ENCODE measurements at places on chromosomes 11 and 22.
A peak's percentile ranks its signal among the peaks of the same experiment; 100 is the strongest.

- no peak for DNase-seq
These were observed 2.9 kb downstream of the PANX2 start for GRCh38 chr22:50173311-50173982.

DNA sequence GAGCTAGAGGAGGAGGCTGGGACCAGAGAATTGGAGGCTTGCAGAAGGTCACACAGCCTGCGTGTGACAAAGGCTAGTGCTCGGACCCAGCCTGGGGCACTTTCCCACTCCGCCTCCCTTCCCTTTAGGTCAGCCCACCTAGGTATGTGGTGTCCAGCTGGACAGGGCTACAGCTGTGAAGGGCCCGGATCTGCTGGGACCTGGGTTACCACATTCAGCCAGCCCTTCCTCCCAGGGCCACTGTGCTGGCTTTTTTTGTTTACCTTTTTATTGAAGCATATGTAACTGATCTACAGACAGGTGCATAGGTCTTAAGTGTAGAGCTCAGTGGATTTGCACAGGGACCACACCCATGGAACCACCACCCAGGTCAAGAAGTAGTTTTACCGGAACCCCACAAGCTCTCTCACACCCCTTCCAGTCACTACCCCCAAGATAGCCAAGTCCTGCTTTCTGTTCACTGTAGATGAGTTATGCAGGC lies 8.7 kb downstream of the CAPN5 start:
- no peak for DNase-seq

- no peak for DNase-seq
These were observed 120.8 kb downstream of the CTTN start for GRCh38 chr11:70519117-70519516.

GRCh38 chr22:49850021-49850911 lies 3.4 kb upstream of the ZBED4 start:
- DNase-seq: no peak

DNA sequence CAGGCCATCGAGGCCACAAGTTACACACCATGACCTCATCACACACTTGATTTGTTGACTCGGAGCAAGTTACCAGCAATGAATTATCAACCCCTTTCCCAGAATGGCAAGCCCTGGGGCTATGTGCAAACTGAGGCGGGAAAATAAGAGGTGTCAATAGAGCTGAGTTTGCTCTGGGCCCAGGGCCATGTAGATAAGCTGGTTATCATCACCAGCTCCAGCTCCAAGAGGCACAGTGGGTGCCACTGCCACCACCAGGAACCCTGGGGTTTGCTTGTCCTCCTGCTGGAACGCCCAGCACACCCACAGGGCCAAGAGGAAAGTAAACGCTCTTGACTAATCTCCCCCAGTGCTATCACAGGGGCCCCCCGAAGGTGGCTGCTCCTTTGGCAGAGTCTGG lies 13.0 kb upstream of the VPS37C start:
- DNase-seq: no peak

- no peak for DNase-seq
These were observed 2.5 kb downstream of the IL17REL start for GRCh38 chr22:50009765-50010675.

GRCh38 chr11:131859538-131860210 lies 489.3 kb downstream of the NTM start:
- no peak for DNase-seq

GRCh38 chr22:22848364-22848866 lies 39.2 kb upstream of the IGLL5 start:
- DNase-seq: peak; percentile 82

- DNase-seq: peak; percentile 70
These were observed 25.2 kb downstream of the FLRT1 start for GRCh38 chr11:64060861-64061444.

DNA sequence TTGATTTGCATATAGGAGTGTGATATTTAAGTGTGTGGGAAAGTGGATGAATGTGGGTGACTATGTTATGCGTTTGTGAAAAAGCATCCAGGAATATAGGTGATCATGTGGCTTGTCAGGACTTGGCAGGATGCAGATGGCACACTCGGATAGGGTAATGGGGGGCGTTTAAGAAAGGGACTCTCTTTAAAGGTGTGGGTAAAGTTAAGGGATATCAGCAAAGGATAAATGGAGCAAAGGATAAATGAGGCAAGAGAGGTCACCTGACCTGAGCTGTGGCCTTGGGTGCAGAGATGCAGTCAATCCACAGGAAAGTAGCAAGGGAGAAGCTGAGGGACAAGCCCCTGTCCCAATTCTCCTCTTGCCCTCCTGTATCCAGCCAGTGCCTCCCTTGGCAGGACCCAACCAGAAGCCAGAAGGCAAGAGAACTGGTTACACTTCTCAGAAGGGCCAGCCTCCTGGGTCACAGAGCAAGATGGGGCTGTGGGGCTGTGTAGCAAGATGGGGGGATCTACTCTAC lies 47.5 kb upstream of the GRAMD1B start:
- no peak for DNase-seq

DNA sequence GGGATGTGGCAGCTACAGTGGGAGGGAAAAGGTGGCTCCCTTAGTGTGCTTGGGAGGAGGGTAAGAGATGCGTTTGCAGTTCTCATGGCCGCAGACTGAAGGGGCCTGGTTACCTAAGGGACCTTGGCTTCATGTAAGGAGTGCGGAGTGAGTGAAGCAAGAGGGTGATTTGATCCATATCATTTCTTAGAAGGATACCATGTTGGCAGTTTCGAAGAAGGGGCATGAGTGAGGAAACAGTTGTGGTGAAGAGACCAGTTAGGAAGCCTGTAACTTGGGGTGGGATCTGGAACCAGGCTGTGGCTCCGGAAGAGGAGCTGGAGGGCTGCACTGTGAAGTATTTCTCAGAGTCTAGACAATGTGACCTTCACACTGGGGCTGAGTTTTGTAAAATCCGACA lies 45.0 kb downstream of the ST3GAL4 start:
- DNase-seq: no peak

- no peak for DNase-seq
These were observed 29.0 kb upstream of the TOLLIP start for GRCh38 chr11:1338201-1339065.

DNA sequence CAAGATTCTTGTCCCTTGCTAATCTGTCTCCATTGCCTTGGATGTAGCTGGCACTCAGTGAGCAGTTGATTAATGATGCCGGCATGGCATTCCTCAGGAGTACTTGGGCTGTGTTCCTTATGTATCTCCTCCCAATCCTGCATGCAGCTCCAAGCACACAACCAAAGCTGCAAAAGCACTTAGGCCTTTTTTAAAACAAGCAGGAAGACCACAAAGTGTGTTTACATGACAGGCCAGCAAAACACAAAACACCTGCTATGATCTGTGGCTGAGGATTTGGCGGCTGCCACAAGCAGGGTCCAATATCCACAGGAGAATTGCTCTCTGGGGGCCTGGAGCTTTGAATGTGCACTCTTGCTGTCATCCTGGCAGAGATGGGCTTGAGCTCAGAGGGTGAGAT lies 8.9 kb downstream of the ABTB2 start:
- DNase-seq: no peak

- DNase-seq: no peak
These were observed 13.7 kb downstream of the PRR5L start for GRCh38 chr11:36309779-36310178.

DNA sequence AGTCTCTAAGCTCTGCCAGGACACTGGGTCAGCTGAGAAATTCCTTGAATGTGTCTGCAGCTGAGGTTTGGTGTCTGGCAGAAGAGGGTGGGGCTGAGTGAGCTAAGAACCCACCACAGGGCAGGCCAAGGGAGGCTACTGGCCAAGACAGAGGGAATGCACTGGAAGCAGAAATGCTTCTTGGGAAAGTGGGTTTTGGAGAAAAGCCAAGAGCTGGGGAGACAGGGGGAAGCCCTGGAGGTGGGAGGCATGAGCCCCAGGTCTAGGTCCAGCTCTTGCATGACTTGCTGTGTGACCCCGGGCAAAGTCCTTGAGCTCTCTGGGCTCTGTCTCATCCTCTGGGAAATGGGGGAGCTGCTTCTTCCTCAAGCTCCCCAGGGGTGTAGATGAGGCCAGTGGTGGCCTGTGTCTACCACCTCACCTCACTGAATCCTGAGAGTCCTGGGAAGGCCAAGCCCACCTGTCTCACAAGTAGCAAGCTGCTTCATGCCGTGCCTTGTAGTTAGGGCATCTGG lies 2.3 kb downstream of the MMP11 start:
- DNase-seq: peak; percentile 77

GRCh38 chr11:65425105-65425970 lies 2.7 kb downstream of the NEAT1 start:
- DNase-seq: no peak

DNA sequence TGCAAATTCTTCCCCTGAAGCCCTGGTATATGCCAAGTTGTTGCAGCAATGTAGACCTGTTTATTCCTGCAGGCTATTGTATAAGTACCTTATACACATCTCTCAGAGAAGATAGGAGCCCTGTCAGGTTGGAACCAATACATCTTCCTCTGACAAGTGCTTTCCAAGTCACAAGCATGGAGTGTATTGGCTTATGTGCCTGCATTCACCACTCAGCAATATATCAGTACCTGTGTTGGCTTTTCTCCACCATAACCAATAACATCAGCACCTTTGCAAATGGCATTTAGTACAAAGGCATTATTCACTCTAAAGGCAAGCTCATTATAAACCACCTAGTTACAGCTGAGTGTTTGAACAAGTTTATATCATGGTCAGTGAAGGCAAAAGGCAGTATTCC lies 611.7 kb upstream of the CNTN5 start:
- no peak for DNase-seq

DNA sequence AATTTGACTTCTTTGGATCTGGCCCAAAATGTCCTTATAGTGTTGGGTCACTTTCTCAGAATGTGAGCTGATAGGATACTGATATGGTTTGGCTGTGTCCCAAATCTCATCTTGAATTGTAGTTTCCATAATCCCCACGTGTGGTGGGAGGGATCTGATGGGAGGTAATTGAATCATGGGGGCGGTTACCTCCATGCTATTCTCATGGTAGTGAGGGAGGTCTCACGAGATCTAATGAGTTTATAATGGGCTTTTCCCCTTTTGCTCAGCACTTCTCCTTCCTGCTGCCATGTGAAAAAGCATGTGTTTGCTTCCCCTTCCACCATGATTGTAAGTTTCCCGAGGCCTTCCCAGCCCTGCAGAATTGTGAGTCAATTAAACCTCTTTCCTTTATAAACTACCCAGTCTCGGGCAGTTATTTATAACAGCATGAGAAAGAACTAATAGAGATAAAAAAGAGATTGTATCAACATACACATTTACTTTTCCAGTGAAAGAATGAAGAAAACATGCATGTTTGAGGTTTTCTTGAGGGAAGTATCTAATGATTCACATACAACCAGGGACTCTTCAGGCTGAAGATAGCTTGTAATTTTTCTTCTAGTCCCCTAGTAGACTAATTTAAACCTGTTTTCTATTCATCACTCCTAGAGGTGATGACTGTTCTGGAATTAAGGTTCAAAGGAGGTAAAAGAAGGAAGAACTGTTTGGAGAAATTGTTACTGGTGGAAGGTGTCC lies 17.3 kb upstream of the CSTF3 start:
- no peak for DNase-seq

- DNase-seq: no peak
These were observed 48.1 kb downstream of the NXPE1 start for GRCh38 chr11:114511538-114511937.

GRCh38 chr11:12193515-12194336 lies 83.3 kb downstream of the MICAL2 start:
- DNase-seq: no peak

DNA sequence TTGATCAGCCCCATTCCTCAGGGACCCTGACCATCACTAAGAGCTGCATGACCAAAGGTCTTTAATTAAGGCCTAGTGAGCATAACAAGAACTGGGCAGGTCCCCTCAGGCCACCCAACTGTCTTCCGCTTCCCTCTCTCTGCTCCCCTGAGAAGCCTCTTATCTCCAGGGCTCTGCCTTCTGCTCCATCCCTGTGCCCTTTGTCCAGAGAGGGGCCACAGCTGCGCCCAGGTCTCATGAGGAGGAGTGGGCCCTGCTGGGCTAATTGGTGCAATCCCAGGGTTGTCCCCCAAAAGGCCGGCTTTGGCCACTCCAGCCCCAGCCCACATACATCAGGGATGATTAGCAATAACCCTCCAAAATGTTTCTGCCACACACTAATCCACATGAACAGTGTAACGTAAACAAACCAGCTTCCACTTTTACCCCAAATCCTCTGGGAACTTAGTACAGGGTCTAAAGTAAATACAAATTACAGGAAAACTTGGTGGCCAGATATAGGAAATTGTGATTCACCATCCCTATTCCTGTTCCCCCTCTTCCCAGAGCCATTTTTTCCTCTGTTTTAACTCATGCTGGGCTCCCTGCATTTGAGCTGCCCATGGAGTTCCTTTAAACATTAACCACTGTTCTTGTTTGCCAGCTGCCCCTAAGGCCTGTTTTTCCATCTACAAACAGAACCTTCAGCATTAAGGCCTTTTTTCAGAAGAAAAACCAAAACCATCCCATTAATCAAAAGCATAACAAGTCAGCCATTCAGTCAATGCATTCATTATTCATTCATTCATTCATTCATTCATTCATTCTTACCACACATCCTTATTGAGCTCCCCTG lies 34.6 kb upstream of the CAVIN3 start:
- no peak for DNase-seq

- no peak for DNase-seq
These were observed 20.4 kb upstream of the UPB1 start for GRCh38 chr22:24474649-24475255.

DNA sequence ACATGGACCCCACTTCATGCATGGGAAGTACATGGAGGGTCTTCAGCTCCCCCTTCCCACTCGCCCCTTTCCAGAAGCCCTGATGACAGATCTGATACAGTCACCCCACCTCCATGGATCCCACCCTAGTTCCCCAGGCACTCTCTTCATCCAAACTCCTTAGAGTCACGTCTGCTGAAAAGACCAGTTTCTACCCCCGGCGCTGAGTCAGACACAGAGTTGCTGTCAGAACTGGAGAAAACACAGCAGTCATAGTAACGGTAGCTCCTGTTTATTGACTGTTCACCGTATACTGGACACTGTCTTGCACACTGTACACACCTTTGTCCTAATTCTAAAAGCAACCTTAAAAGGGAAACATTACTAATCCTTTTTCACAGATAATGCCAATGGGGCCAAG lies 29.1 kb downstream of the DRD2 start:
- DNase-seq: no peak

GRCh38 chr11:76626921-76627401 lies 43.6 kb downstream of the LRRC32 start:
- peak; percentile 72 for DNase-seq

DNA sequence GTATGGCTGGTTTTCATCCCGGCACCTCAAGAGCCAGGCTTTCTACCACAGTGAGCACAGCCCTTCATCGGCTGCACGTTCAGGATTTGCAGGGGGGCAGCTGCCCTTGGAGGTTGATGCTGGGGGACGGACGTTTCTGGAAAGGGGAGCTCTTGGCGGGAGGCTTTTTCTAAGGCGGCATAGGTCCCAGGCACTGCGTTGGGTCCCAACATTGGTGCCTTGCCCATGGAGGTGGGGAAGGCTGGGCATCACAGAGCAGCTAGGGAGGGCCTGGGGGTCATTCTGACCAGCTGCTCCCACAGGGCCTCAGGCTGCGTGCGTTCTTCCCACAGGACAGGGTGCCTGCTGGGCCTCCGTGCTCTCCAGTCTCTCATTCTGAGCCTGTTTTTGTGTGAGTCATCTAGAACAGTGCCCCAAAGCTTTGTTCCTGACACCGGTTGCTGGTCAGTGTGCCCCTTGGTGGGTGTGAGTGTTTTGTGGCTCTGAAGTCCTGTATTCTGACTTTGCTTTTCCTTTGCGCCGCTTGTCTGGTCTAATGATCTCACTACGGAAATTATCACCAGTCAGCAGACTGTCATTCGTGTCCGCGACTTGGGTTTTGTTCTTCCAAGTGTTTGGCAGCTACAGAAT lies 275.9 kb downstream of the TBC1D22A start:
- DNase-seq: no peak

- no peak for DNase-seq
These were observed 6.9 kb downstream of the SHISAL1 start for GRCh38 chr22:44305888-44306287.

Data from urothelium cell line (cell line).